Foreskin keratinocyte (primary cell): ENCODE measurements at places on chromosomes 2 and 18. TPM values are rescaled to one million over a fixed set of nuclear protein-coding genes. Genes with fewer than 3 reads are reported as not detected.

The MERTK gene
- polyA plus RNA-seq, result 0.02 TPM in 1 of 2 replicates, not detected in the other

The TUBA3E gene
- not detected in 2 replicates for polyA plus RNA-seq

The SPTBN1 gene
- polyA plus RNA-seq, result 30.1 and 35.7 TPM in 2 replicates

The GPBAR1 gene
- 0.11 and 0.12 TPM in 2 replicates for polyA plus RNA-seq

The HRH4 gene
- polyA plus RNA-seq, result not detected in 2 replicates

The LTBP1 gene
- 0.82 and 2.1 TPM in 2 replicates for polyA plus RNA-seq

The FAM124B gene
- polyA plus RNA-seq, result not detected in 2 replicates

The CD226 gene
- polyA plus RNA-seq, result 0.11 and 0.14 TPM in 2 replicates

The OR6B2 gene
- not detected in 2 replicates for polyA plus RNA-seq

The DLX2 gene
- 1.1 and 1.9 TPM in 2 replicates for polyA plus RNA-seq

The KCNG3 gene
- not detected in 2 replicates for polyA plus RNA-seq

The CENPA gene
- 28.2 and 37.2 TPM in 2 replicates for polyA plus RNA-seq

The ATG4B gene
- 53.9 and 59.1 TPM in 2 replicates for polyA plus RNA-seq

The ANTXR1 gene
- polyA plus RNA-seq, result 12.3 and 14.0 TPM in 2 replicates

The SPDYA gene
- 0.03 TPM in 1 of 2 replicates, not detected in the other for polyA plus RNA-seq

The PAPOLG gene
- polyA plus RNA-seq, result 2.9 and 3.7 TPM in 2 replicates

The IL1B gene
- polyA plus RNA-seq, result 69.6 and 88.5 TPM in 2 replicates

The TEX44 gene
- not detected in 2 replicates for polyA plus RNA-seq

The TGFBRAP1 gene
- 5.8 and 7.4 TPM in 2 replicates for polyA plus RNA-seq

The SRD5A2 gene
- not detected in 2 replicates for polyA plus RNA-seq

The FAM237A gene
- not detected in 2 replicates for polyA plus RNA-seq

The MAL gene
- polyA plus RNA-seq, result not detected in 2 replicates

The LAMA3 gene
- 1,282 and 1,610 TPM in 2 replicates for polyA plus RNA-seq

The CHRNA1 gene
- polyA plus RNA-seq, result not detected in 2 replicates

The REG3A gene
- not detected in 2 replicates for polyA plus RNA-seq

The SH2D6 gene
- 0.11 and 0.13 TPM in 2 replicates for polyA plus RNA-seq

The TANC1 gene
- 6.2 and 7.4 TPM in 2 replicates for polyA plus RNA-seq

The MSTN gene
- polyA plus RNA-seq, result not detected in 2 replicates

The CFAP210 gene
- polyA plus RNA-seq, result 0.18 TPM in 1 of 2 replicates, not detected in the other

The CYRIA gene
- polyA plus RNA-seq, result 0.04 and 0.22 TPM in 2 replicates

The NOP58 gene
- 60.8 and 75.4 TPM in 2 replicates for polyA plus RNA-seq

The CTIF gene
- polyA plus RNA-seq, result 20.8 and 22.1 TPM in 2 replicates

The MSH6 gene
- 23.4 and 27.1 TPM in 2 replicates for polyA plus RNA-seq

The LINC00305 gene
- not detected in 2 replicates for polyA plus RNA-seq

The ARHGAP15 gene
- polyA plus RNA-seq, result not detected in 2 replicates

The TMEM163 gene
- polyA plus RNA-seq, result not detected in 2 replicates

The MOB4 gene
- 29.1 and 32.0 TPM in 2 replicates for polyA plus RNA-seq

The AQP12B gene
- not detected in 2 replicates for polyA plus RNA-seq

The GREB1L gene
- polyA plus RNA-seq, result 0.63 and 1.2 TPM in 2 replicates

The SDC1 gene
- 824 and 890 TPM in 2 replicates for polyA plus RNA-seq

The NCKAP5 gene
- 0.79 and 0.92 TPM in 2 replicates for polyA plus RNA-seq

The DYSF gene
- polyA plus RNA-seq, result 0.52 and 0.57 TPM in 2 replicates

The KCTD18 gene
- 6.1 and 7.4 TPM in 2 replicates for polyA plus RNA-seq

The STPG4 gene
- not detected in 2 replicates for polyA plus RNA-seq

The NRP2 gene
- polyA plus RNA-seq, result 9.5 and 13.2 TPM in 2 replicates

The C2orf76 gene
- polyA plus RNA-seq, result 9.2 and 10.9 TPM in 2 replicates

The POU3F3 gene
- polyA plus RNA-seq, result not detected in 2 replicates

The B4GALT6 gene
- 1.8 and 2.3 TPM in 2 replicates for polyA plus RNA-seq

The THSD7B gene
- polyA plus RNA-seq, result 0.01 TPM in 1 of 2 replicates, not detected in the other

The CYBRD1 gene
- 11.1 TPM in 2 replicates for polyA plus RNA-seq
